ENCODE measurements at places on chromosomes 3 and 15.

DNA sequence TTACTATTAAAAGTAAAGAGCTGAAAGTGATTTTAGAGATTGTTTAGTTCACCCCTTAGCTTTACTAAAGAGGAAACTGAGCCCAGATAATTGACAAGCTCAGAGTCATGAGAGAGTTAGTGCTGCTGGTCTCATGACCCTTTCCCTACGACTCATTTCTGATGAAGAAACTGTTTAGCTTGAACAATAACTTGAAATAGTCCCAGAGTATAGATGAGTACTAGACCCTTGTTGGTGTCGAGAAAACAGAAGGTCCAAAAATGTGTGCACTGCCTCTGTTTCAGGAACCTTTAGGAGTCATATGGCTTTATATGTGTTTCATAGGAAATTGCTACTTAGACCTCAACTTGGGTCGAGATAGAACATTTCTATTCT, 58.2 kb downstream of the IL16 start:
- DNase-seq, result no peak

GRCh38 chr3:127731546-127732289, 59.0 kb downstream of the ABTB1 start:
- DNase-seq, result no peak

GRCh38 chr3:195094191-195094921, 176.6 kb downstream of the XXYLT1 start:
- DNase-seq, result no peak

GRCh38 chr3:122271246-122271898, 53.7 kb upstream of the CSTA start:
- no peak for DNase-seq

DNA sequence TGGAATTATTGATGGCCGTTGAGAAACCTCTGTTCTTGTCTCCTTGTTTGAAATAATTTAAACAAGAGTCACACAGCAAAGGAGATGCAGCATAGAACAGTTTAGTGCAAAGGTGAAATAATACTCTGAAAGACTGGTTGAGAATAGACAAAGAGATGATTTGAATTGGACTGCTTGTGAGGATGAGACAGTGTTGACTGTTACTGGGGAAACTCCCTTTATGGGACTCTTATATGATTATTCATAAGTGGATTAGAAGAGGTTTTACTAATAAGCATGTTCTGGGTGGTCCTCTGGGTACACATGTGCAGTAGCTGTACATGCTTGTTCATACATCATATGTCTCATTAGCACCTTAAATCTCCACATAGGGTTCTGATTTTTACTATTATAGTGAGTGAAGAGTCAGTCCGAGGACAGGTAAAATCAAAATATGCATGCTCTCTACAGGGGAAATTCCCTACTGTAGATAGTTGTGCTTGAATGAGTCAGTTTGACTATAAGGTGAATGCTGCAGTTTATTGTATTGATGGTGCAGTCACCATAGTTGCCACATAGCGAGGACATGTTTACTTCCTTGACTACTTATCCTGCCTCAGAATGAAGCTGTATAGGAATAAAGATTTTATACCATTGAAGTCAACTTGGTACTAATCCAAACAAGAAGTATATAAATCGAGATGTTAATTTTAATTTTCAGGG, 498.7 kb downstream of the CNTN6 start:
- no peak for DNase-seq

GRCh38 chr15:100339999-100340398, 1.8 kb downstream of the ADAMTS17 start:
- DNase-seq, result no peak

- no peak for DNase-seq
Measured at GRCh38 chr15:63405683-63406390, 24.2 kb upstream of the CA12 start.

Measured in CD4-positive, alpha-beta T cell treated with Interleukin-17A for 4 hours (primary cell).